ENCODE measurements at places on chromosomes 6 and 20.
A peak's percentile ranks its signal among the peaks of the same experiment; 100 is the strongest.

- DNase-seq = no peak
These were observed 12.0 kb downstream of the ANGPT4 start for GRCh38 chr20:904039-904545.

GRCh38 chr6:144953552-144954240 is 668.6 kb downstream of the UTRN start:
- peak; percentile 32 for DNase-seq

DNA sequence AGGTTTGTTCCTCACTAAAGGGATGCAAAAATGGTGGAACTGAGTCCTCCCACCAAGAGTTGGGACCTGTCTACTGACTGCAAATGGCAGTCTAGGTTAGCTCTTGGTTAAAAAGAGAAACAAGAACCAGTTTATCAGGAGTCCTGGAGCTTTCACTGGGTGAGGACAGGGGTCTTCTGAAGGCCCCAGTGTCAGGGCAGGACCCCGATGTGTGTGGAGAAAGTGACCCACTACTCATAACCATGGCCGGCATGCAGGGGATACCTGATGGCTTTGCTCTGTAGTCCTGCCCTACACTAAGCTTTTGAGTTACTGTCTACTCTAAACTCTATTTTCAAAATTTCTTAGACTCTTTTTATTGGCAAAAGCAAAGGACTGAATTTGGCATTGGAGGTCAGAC is 220.5 kb downstream of the ANKRD60 start:
- no peak for DNase-seq

GRCh38 chr6:168122011-168122410 is 43.0 kb upstream of the FRMD1 start:
- DNase-seq = no peak

DNA sequence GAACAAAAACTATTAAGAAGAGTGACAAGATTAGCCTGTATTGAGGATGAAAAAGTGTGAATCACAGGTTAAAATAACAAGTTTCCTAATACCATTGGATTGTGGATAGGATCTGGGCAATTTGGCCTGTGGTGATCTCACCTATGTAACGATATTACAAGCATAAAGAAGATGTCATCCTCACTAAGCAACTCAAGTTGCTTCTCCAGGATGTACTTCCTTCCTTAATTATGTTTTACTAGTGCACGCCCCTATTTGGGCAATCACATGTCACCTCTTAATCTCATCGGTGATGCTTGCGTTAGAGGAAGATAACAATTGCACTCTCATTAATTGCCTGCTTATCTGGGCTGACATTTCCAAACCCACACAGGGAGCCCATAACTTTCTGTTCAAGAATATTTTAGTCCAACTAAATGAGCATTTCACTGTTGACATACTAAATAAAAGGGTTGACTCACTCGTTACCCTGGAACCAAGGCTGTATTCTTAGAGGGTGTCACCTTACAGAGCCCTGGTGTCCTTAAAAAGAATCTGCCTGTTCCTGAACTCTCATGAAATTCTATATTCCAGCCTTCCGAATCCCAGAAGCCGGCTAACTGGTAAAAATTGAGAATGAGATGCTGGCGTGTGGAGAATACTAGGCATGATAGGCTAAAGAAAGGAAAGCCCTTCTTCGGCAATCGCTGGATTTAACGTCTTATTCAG is 88.2 kb upstream of the ATXN1 start:
- no peak for DNase-seq

DNA sequence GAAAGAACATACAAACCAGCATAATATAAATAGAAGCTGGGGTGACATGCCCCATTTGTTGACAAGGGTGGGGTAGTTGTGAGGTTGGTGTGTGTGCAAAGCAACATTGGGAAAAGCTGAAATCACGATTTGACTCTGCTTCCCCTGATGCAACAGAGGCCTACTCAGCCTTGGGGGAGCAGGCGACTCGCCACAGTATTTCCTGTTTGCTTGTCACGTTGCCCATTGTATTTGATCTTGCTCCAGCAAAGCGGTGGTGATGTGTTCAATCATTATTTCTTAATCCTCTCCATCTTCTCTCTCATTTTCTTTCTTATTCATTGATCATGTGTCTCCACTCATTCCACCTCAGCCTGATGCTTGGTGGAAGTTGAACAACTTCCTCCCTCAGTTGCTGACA is 165.8 kb upstream of the CITED2 start:
- no peak for DNase-seq

- no peak for DNase-seq
These were observed 44.6 kb upstream of the NT5E start for GRCh38 chr6:85405175-85405852.

DNA sequence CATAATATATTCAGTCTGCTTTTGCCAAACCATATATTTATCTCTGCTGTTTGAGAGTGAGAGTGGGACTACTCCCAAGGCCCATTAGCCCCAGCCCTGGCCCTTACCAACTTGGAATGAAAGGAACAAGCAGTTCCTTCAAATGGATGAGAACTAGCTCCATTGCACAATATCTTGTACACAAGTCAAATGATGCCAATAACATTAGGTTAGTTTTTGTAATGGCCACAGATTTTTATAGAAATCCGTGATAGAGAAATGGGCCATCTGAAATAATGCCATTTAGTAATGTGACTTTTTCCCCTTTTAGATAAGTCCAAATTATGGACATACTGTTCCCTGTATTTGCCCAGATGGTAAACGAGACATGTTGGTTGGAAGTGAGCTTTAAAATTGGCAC is 117.0 kb downstream of the MAP3K7 start:
- DNase-seq = no peak

GRCh38 chr6:41470331-41471063 is 75.7 kb upstream of the FOXP4 start:
- peak; percentile 40 for DNase-seq

DNA sequence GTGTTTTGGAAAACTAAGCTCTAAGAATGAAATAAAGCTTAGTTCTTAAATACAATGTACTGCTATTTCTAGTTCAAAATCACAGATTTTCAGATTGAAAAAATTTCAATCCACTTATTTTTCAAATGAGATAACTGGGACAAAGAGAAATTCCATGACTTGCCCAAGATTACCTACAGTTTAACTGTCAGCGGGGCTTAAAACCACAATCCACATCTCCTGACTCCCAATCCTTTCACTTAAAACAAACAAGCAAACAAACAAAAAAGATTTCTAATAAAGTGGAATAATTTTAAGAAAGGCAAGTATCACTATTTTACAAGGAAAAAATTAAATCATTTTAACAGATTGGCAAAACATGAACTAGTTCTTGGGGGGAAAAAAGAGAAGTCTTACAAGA is 4.2 kb downstream of the PHIP start:
- DNase-seq = no peak

DNA sequence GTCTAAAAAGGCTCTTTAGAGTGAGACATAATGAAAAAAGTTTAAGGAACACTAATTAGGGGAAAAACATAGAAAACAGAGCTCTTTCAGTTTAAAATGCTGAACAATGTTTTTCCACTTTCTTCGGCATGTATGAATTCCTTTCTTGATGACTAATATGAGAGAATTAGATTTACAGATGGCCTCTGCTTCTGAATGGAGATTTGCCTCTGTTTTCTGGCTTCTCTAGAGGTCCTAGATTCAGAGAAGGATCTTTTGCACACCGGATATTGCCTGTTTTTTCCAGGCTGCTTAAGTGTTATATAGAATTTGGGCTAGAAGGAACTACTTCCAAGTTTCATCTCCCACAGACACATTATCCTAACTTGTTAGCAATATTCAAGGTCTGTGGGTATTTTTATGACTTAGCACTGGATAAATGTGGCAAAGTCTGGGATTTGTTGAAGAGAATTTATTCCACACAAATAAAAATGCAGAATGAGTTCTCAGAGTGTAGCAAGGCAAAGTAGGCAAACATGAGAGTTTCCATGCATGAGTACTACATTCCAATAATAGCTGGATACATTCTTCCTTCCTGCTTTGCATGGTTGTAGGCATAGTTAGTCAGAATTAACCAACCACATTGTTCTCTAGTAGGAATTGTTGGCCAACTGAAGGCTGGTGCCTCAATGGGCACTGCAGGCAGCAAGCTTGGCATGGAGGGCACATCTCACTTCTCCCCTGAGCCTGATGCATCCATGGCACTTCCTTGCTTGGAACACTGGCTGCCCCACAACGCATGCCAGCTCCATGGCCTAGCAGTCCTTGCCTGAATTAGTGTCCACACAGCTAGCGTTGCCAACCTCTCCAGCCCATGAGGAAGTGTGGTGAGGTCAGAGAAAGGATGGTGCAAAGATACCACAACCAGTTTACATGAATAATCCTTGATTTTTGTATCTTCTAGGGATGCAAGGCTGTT is 224.2 kb downstream of the CLIC5 start:
- peak; percentile 30 for DNase-seq

DNA sequence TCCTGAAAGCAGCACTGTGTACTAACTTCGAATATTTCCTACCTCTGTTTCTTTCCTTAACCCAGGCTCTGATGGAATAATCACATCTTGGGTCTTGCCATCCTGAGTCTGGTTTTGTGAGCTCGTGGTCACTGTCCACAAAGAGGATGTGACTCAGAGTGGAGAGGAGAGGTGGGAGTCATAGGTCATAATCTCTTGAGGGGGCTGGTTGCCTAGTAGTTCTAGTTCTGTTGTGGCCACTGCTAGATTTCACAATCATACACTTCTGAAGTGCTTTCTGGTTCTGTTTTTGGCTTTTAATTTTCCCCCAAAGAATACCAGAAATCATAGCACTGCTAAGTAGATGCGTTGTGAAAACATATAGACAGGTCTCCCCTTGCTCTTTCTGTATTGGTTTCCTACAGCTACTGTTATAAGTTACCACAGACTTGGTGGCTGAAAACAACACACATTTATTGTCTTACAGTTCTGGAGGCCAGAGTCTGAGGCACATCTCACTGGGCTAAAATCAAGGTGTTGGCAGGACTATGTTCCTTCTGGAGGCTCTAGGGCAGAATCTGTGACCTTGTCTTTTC is 102.8 kb downstream of the NRSN1 start:
- peak; percentile 3 for DNase-seq

GRCh38 chr20:37566590-37567330 is 39.1 kb upstream of the BLCAP start:
- no peak for DNase-seq

- no peak for DNase-seq
These were observed 57.8 kb upstream of the RREB1 start for GRCh38 chr6:7050004-7050403.

DNA sequence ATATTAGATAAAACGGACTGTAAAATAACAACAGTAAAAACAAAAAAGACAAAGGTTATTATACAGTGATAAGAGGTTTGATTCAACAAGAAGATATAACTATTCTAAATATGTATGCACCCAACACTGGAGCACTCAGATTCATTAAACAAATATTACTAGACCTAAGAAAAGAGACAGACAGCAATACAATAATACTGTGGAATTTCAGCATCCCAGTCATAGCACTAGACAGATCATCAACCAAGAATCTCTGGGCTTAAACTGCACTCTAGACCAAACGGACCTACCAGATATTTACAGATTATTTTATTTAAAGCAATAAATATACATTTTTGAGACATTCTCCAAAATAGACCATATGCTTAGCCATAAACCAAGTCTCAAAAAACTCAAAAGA is 263.8 kb downstream of the C6orf118 start:
- DNase-seq = no peak

GRCh38 chr6:11193434-11193833 is 39.0 kb downstream of the NEDD9 start:
- no peak for DNase-seq

DNA sequence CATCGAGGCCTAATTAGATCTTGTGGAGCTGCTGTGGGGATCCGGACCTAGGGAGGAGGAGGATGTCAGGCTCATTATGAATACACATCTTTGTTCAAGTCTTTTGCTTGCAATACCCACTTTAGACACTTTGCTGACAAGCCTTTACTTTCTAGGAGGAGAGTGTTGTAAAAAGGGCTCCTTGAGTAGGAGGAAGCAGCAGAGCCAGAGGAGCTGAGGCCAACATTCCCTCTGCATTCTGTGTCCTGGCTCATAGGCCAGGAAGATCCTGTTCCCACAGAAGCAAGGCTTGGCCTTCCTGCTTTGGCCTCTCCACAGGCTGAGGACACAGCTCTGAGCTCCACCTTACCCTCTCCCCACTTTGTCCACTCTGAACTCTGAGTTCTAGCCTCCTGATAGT is 67.1 kb downstream of the TPD52L1 start:
- no peak for DNase-seq

- DNase-seq = no peak
These were observed 5.6 kb upstream of the MBOAT1 start for GRCh38 chr6:20217891-20218290.

Measured in RWPE1 (cell line).